ENCODE measurements at places on chromosomes 7 and 10.

- DNase-seq, result no peak
Observed at GRCh38 chr7:148962440-148962822, 65.9 kb downstream of the PDIA4 start.

- no peak for DNase-seq
Observed at GRCh38 chr7:121901026-121901425, 28.1 kb downstream of the PTPRZ1 start.

DNA sequence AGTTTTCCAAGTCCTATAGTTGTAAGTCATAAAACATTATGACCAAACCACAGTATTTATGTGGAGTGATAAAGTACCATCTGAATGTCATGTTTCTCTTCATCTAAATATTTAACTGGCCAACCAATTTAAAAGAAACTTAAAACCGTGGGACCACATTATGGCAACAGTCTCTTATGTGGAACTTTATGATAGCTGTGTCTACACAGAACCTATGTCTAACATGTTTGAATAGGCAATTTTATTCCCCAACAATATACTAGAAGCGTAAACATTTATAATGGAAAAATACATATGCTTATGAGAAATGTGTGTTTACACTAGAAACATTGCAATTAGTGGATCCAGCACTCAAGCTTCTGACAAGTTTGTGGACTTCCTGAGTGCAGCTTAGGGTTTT lies 680.7 kb downstream of the REEP3 start:
- DNase-seq, result no peak

GRCh38 chr7:140876519-140877248 lies 48.0 kb downstream of the BRAF start:
- no peak for DNase-seq

DNA sequence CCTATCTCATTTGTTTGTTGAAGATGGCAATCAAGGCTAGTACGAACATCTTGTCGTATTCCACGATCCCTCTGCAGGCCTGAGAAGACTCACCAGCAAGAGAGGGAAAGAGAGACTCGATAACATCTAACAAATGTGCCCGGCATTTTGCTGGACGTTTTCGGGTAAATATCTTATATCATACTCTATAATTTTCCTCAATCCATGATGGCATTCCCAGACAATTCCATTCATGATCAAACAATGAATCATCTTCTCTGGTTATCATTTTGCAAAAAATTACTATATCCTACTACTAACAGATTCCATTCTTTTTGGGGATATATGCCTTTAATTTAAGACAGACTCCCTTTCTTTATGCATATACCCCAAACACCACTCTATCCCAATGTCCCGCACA lies 118.1 kb downstream of the TYW1B start:
- DNase-seq, result no peak

- peak; percentile 93 for DNase-seq
Observed at GRCh38 chr10:21399392-21400035, 126.0 kb downstream of the SKIDA1 start.

DNA sequence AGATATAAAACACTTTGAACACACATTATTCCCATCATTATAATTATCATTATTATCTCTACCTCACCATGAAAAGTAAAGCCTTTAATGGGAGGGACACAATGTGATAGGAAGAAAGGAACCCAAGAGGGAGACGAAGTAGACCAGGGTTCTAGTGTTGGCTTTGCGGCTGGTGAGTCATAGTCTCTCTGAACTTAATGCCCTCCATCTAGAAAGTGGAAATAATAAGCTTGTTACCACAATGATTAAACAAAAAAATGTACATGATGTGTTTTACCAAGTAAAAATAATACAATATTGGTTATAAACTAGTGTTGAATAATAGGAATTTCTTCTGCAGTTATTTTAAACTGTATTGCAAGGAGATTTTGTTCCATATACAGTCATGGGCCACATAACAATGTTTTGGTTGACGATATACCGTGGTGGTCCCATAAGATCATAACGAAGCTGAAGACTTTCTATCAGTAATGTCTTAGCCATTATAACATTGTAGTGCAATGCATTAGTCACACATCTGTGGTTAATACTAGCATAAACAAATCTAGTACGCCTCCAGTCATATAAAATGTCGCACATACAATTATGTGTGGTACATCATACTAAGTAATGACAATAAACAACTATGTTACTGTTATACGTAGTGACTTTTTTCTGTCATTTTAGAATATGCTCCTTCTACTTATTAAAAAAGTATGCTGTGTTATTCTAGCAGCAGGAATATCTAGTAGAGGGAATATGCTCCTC lies 450.6 kb upstream of the SORCS1 start:
- DNase-seq, result no peak

DNA sequence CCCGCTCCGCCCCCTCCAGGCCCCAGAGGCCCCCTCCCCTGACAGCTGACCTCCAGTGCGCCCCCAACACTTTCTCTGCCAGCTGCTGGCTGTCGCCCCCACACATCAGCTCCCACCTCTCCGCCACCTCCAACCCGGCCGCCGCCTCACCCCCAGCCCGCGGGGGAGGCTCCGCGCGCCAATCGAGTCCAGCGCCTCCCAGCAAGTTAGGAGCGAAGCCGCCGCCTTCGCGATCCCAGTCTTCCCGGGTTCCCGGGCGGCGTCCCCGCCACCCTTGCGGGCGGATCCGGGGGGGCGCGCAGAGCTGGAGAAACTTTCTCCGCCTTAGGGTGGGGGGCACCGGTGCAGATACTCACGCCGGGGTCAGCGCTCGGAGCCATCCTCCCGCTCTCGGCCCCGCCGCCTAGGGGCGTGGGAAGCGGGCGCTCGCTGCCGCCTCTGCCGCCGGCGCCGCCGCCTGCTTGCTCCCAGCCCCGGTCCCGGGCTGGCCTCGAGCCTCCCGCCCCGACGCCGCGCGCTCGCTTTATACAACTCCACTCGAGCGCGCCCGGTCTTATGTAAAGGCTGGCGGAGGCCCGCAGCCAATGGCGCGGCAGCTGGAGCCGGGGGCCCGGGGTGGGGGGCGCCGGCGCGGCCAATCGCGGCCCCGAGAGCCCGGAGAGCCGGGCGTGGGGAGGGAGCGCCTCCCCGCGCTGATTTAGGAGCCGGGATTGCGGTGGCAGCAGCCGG lies at the start of gene CRTAC1:
Gene CRTAC1 (minus strand): TSS at position 529 of the 729 bp plus-strand sequence. CDS start 149 bp downstream, at position 380.
- peak; percentile 91 for DNase-seq

- no peak for DNase-seq
Observed at GRCh38 chr10:100568912-100569311, 33.2 kb downstream of the HIF1AN start.

- no peak for DNase-seq
Observed at GRCh38 chr7:116339564-116339963, 129.2 kb downstream of the TES start.

Measured in cardiac muscle cell (in vitro differentiated cells and primary cell).